Stimulated activated CD8-positive, alpha-beta memory T cell treated with anti-CD3 and anti-CD28 coated beads, Interleukin-15, amount 100 ng/mL, for 24 hours (primary cell): ENCODE measurements at places on chromosomes 3 and 15.

DNA sequence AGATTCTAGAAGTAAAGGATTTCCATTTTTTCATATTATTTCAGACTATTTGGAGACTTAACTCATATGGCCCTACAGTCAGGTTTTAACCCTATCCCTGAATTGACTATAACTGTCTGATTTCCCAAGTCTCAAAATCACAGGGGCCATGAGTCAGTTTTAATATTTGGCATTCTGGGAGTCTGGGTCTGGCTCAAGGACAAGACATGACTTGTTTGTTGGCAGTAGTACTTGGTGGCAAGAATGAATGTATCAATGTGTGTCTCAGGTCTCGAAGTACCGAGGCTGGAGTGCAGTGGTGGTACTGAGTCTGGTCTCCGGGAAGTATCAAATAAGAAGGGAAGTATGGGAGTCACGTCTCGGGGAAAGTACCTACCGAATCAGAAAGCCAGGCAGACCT is 10.8 kb downstream of the UMPS start:
- DNase-seq, result no peak

GRCh38 chr3:170098753-170099152 is 61.0 kb downstream of the GPR160 start:
- no peak for DNase-seq

GRCh38 chr3:54356261-54357045 is 234.1 kb downstream of the CACNA2D3 start:
- no peak for DNase-seq

GRCh38 chr3:52052831-52053306 is 3.5 kb downstream of the DUSP7 start:
- no peak for DNase-seq

DNA sequence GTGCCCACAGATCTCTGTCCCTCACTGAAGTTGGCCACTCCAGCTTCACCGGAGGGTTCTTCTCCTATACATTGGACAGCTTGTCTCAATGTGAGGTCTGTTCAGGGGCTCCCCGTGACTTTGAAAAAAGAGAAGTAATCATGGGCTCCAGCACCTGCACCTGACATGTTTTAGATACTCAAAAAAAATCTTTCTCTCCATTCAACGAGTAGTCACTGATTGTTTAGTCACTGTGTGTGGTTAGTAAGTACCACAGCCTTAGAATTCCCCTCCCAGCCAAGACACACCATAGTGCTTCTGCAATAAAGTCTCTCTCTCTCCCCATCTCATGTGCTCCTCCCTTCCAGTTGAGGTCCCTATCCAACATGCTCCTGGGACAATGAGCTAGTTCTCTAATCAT is 18.6 kb downstream of the CCR9 start:
- DNase-seq, result no peak

DNA sequence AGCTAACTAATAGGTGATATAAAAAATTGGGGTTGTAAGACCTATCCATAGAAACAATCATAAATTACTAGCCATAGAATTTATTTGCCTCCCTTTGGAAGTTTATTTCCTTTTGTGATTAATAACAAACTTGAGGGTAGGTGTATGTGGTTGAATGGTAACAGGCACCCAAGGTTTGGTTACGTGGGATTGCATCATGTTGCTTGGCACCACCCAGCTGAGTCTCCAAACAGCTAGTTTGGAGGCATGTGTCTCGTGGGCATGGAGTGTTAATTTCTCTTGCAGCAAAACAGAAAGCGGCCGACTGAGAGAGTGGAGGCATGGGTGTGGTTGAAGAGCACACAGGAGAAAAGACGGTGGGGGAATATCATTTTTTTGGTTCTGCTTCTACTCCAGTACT is 441.4 kb downstream of the CNTN4 start:
- DNase-seq, result no peak

DNA sequence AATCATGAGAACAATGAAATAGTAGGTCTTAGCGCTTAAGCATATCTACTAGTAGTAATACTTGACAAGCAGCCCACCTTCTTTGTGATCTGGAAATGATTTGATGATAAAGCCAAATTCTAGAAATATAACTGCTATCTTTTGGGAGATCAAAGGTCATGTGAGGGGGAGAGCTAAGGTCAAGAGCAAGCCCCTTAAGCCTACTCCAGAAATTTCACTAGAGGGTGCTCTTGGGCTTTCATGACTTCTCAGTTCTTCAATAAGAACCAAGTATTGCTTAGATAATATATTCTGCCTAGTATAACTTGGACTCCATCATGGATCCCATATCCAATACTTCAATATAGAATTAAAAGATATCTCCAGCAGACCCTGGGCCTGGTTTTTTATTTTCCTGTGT is 319.6 kb downstream of the ZBTB20 start:
- no peak for DNase-seq

DNA sequence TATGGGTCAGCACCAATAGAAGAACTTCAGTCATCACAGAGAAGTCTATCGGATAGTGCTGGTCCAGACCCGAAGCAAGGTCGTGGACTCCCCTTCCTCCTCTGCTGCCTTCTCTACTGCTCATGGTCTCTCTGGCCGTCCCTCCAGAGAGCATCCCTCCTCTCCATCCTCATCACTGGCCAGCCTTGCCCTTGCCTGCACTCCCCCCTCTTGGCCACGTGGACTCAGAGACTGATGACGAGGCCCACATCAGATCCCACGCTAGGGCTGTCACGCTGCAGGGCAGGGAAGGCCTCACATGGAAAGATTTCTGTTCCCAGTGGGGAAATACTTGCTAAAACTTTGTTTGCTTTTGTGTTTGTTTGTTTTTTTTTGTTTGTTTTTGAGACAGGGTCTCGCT is 35.3 kb downstream of the IGDCC3 start:
- no peak for DNase-seq

DNA sequence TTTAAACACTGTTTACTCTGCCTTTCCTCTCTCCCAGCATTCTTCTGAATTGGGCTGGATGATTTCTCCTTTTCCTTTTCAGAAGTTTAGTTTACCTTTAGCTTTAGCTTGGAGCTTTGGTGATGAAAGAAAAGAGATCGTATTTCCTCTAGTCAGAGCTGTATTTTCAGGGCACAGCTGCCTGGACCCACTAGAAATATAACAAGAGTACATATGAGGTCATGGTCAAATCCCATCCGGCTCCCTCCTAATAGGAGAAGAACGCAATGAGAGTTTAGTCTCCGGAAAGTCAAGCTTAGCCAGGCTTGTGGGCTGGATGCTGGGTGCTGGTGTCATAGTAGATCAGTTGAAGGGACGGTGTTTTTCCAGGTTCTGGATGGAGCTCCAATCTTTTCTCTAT is 177.1 kb upstream of the PFN2 start:
- DNase-seq, result no peak

DNA sequence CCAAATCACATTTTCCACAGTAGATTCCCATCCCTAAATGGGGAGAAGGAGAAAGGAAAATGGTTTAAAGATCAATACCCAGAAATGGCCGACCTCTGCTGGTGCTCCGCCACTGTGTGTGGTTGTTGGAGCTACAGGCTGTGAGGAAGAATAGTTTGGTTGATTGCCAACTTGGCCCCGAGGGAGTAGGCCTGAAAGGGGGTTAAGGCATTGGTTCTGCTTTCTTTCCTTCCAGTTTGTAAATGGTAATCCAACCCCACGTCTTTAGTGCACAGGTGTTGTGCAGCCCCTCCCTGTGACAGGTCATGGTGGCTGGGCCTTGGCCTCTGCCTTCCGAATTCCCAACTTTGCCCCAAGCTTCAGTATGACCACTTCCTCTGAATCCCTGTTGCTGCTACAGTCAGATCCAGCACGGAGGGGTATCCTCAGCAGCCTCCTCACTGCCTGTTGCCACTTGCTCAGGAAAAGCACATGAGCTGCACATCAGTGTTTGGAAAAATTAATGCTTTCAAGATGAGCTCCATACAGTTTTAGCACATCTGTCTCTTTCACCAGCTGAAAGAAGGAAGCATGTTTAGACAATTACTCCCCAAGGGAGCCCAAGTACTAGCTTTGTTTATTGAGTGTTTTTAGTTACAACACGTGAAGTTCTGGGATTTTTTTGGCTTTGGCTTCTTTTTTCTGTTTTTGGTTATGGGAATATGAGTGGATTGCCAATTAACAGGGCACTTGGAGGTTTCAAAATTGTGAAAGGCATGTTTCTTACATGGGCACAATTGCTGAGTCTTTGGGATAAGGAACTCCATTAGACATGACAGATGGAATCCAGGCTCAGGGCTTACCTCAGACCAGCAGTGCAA is 92.3 kb upstream of the ROPN1 start:
- no peak for DNase-seq

DNA sequence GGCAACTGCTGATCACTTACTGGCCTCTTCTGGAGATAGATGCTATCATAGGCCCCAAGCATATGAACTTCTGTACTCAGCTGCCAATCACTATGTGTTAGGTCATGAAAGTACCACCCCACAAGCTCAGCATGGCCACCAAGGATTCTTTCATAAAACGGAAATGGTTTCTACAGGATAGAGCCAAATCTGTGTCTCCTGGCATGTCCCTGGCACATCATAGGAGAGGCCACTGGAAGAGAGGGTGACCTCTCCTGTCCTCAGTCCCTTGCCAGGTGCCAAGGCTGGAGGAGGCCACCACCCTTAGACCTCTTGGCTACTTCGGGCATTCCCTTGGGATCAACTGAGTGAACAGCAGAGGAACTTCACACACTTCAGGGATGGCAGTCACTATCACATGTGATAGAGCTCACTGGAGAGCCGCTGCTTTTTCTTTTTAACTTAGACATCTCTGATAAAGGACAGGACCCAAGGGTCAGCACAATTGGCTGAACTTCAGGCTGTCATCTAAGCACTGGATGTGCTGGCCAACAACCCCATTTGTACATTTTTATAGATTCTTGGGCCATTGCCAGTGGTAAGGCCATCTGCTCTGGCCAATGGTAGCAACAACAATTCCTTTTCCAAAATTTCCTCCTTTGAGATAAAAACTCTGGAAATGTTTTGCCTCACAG is 425.2 kb downstream of the SQOR start:
- no peak for DNase-seq

- DNase-seq, result no peak
These were observed 48.4 kb upstream of the SEC22A start for GRCh38 chr3:123153125-123154019.

- DNase-seq, result no peak
These were observed 748 bp downstream of the MRPS25 start for GRCh38 chr3:15064299-15064834.

- DNase-seq, result no peak
These were observed 380.5 kb downstream of the FOXP1 start for GRCh38 chr3:71202848-71203533.

DNA sequence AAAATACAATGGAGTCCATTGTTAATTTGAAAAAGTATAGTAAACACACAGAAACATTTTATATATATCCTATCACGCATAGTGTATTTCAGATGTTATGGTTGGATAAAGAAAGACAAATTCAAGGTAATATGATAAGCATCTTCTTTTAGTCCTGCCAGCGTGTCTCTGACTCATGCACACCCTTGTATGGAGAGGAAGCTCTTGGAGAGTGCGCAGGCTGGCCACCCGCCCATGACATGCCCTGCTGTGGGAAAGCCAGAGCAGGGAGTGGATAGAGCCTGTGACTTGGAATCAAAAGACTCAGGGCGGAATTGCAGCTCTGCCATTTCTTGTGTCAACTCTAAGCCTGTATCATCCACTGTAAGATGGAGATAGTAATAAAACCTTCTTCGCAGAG is 23.0 kb upstream of the COPG1 start:
- DNase-seq, result no peak

DNA sequence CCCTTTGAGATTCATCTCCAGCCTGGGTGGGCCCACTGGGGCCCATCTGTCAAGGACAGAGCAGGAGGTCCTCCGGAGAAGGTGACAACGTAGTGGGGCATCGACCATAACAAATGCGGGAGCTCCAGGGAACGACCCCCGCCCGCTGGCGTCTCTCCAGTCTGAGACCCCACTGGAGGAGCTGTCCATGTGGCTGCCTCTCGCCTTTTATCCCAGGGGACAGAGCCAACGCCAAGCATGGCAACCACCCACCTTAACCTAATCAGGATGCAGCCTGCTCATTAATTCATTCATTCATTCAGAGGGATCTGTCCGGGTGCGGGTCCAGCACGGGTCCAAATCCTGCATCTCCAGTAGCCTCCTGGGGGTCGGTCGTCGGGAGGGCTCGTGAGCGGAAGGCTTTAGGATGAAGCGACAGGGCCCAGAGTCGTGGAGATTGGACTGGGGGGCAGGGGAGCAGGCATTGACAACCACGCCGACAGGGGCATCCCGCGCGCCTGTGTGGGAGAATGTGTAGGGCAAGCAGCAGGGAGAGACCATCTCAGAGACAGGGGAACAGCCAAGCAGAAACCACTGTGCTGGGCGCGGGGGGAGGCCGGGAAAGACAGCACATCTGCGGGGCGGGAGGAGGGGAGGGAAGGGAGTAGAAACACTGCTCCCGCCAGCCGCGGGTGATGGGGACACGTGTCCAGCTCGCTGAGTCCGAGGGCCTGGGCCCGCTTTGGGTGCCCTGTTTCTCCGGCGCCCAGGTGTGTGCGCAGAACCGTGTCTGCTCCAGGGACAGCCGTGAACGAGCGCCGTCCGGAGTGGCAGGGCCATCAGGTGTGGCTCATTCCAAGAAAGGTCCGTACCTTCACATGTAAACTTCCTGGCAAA is 1.9 kb downstream of the PIGZ start:
- no peak for DNase-seq

- no peak for DNase-seq
These were observed 39.6 kb downstream of the SCAP start for GRCh38 chr3:47436180-47436579.

DNA sequence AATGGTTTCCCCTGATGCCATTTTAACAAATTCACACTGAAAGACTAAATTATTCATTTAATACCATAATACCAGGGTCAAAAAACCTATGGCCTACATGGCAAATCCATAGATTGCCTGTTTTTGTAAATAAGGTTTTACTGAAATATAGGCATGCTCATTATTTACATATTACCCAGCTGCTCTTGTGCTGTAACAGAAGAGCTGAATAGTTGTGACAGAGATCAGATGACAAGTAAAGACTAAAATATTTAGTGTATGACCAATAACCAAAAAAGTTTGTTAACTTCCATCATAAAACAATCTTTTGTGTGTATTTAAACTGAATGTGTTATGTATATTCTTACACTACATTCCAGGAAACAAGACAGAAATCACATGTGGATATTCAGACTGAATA is 60.2 kb downstream of the DENND4A start:
- DNase-seq, result no peak

GRCh38 chr15:27250223-27250622 is 279.2 kb downstream of the GABRG3 start:
- DNase-seq, result no peak

GRCh38 chr15:90677807-90678790 is 39.0 kb upstream of the BLM start:
- no peak for DNase-seq

DNA sequence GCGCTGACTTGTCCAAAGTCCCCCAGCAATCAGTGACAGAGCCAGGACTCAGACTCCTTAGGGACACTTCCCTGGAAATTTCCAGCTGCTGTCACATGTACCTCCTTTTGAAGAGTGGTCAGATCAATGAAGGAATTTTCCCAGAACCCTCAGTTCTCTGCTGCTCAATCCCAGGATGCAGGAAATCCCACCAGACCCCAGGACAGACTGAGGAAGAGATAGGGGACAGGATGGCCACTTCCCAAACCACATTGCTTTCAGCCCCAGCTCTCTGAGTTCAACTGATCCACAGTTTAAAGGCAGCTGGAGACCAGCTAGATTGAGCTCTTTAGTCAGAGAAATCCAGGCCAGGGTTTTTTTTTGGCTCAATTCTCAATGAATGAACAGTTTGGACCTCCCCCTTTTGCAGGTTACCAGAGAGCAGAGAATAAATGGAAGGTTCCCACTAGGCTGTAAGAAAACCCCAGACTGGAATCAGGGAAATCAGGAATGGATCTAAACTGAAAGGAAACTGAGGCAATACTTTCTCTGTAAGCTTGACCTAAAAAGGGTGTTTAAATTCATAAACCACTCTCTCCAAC is 1.5 kb downstream of the CYP1A1 start:
- DNase-seq, result no peak

GRCh38 chr15:53869044-53869805 is 109.0 kb upstream of the UNC13C start:
- no peak for DNase-seq
